ENCODE measurements at places on chromosomes 11 and 22.

DNA sequence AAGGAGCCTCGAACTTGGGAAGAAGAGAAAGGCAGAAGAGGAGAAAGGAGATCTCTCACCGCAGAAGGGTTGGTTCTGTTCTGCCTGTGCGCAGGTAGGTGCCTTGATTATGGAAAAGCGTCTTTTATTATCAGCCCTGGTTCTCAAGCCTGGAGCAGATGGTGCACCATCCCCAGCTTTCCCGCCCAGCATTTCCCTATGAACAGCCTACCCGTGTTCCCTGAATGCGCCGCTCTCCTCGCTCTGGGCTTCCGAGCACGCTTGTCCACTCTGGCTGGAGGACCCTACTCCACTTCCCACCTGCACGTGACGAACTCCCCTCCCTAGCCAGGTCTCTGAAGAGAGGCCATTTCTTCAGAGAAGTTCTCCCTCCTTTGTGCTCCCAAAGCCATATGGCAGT is 15.2 kb downstream of the IGSF9B start:
- DNase-seq = no peak

GRCh38 chr11:72114570-72114969 is 2.1 kb upstream of the ANAPC15 start:
- DNase-seq = no peak

- DNase-seq = no peak
Measured at GRCh38 chr11:60870276-60870675, 2.9 kb downstream of the ZP1 start.

DNA sequence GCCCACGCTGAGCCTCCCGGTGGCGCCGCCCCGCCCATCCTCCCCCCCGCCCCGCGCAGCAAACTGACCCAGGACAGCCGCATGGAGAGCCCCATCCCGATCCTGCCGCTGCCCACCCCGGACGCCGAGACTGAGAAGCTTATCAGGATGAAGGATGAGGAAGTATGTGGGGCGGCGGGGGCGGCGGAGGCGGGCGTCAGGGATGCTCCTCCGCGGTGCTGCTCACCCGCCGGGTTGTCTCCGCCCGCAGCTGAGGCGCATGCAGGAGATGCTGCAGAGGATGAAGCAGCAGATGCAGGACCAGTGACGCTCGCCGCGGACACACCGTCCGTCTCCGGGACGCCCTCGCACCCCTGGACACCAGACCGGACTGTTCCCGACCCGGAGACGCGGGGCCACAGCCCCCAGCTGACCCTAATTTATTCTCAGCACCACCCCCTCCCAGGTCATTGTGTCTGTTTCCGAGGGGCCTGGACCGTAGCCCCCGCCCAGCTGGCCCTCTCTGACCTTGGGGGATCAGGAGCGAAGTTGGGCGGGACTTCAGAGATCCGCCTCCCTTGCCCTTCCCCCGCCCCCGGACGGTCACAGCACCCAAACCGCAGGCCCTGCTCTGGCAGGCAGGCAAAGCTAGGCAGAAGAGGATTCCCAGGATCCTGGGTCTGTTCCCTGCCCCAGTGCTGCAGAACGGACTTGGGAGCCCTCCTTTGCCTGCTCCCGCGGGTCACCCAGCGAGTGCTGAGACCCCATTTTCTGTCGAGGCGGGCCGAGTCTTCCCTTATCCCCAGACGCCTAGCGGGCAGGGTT is 959 bp upstream of the GP1BB start:
- no peak for DNase-seq

GRCh38 chr11:14026961-14027360 is 64.4 kb downstream of the SPON1 start:
- no peak for DNase-seq

- no peak for DNase-seq
Measured at GRCh38 chr11:77470504-77470903, 3.4 kb downstream of the PAK1 start.

- no peak for DNase-seq
Measured at GRCh38 chr22:37320726-37321677, 38.7 kb downstream of the CYTH4 start.

DNA sequence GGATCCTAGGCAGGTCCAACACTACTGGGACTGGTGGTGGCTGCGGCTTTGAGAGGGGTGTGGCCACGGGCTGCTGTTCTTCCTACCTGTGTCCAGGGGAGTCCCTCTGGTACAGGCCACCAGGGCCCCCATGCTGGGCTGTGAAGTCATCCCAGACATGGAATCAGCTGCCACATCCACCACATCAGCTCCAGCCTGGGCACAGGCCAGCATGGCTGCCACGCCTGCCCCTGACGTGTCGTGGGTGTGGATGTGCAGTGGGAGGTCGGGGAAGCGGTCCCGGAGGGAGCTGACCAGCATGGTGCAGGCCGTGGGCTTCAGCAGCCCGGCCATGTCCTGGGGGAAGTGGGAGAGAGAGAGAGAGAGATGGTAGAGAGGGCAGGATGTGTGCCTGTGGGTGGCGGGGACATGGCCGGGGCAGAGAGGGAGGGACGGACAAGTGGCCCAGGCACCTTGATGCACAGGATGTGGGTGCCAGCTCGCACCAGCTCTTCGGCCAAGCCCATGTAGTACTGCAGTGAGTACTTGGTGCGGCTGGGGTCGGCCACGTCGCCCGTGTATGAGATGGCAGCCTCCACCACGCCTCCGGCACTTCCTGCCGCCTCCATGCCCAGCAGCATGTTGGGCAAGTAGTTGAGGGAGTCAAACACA is 6.2 kb upstream of the LRFN4 start:
- no peak for DNase-seq

GRCh38 chr22:17569971-17570511 is 6.7 kb downstream of the SLC25A18 start:
- DNase-seq = no peak

DNA sequence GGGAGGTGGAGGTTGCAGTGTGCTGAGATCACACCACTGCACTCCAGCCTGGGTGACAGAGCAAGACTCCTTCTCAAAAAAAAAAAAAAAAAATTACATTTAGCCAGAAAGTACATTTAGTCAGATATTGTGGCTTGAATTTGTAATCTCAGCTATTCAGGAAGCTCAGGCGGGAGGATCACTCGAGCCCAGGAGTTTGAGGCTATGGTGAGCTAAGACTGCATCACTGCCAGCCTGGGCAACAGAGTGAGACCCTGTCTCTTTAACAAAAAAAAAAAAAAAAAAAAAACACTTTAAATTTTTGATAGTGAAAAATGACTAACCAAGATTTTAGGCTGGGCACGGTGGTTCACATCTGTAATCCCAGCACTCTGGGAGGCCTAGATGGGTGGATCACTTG is 27.3 kb downstream of the MRTFA start:
- DNase-seq = no peak

- DNase-seq = no peak
Measured at GRCh38 chr11:41866525-41866924, 407.1 kb upstream of the LRRC4C start.

GRCh38 chr11:4636962-4637661 is at the start of gene OR51D1:
Gene OR51D1, plus strand, starts transcription at chr11:4637477. Its CDS starts 2,314 bp downstream, at chr11:4639791.
- DNase-seq = peak; percentile 64

- no peak for DNase-seq
Measured at GRCh38 chr22:34760276-34761008, 305.5 kb upstream of the ISX start.

- DNase-seq = no peak
Measured at GRCh38 chr11:60899046-60899936, 7.1 kb downstream of the PRPF19 start.

DNA sequence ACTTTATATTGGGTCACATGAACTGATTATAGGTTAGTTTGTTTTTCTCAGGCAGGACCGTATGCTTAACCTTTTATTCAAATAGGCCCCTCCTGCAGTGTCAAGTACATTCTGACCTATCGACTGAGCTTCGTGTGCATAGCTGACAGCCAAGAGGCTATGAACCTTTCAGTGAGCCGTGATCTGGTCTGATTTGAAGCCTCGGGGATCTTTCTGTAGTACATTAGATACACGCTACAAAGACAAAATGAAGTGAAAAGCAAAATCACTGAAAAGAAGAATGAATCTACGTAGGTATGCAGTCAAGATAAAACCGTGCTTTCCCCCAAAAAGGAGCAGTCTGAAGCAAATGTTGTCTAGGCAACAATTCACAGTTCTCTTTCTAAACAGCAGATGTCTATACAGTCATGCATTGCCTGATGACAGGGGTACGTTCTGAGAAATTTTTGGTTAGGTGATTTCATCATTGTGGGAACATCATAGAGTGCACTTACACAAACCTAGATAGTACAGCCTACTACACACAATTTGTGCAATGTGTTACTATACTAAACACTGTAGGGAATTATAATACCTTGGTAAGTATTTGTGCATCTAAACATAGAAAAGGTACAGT is 18.1 kb downstream of the JHY start:
- no peak for DNase-seq
